ENCODE measurements at places on chromosomes 12 and 14.

GRCh38 chr12:6171409-6172015 lies 28.7 kb upstream of the CD9 start:
- no peak for DNase-seq

DNA sequence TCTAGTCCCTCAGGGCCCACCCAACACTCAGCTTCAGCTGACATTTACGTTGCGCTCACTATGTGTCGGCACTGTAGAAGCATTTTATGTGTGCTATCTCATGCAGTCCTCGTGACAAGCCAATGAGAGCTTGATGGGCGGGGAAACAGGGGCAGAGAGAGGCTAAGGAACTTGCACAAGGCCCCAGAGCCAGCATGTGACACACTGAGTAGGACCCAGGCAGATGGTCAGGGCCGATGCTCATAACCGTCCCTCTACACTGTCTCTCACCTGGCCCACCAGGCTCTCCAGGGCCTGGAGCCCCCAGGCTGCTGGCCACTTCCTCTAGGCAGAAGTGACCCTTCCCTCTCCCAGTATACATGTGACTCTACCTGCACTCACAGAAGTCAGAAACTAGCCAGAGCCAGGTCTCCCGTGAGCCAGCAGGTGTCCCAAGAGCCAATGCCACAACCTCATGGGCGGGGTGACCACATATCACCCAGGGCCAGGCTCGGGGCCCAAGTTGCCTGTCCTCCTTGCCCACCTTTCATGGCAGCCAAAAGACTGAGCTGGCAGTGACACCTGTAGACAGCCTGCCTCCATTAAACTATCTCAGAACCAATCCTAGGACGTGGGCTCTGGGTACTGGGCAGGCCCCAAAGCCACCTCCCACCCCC lies 38.3 kb downstream of the TTC7B start:
- no peak for DNase-seq

GRCh38 chr14:68482772-68483395 lies 310.0 kb downstream of the ZFP36L1 start:
- DNase-seq, result no peak

- DNase-seq, result no peak
Measured at GRCh38 chr12:113537751-113538087, 66.0 kb upstream of the LHX5 start.

DNA sequence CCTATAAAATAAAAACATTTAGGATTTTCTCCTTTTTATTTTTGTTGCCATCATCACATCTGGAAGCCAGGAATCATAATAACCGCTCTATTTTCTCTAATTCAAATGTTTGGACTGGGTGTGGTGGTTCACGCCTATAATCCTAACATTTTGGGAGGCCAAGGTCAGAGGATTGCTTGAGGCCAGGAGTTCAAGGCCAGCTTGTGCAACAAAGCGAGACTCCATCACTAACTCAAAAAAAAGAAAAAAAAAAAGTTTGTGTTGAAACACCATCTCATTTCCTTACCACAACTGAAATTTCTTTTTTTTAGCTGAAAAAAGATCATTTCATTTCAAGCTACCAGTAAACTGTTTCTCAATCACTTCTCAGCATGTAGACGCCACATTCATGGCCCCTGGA lies 8.8 kb upstream of the BAZ1A start:
- no peak for DNase-seq

- no peak for DNase-seq
Measured at GRCh38 chr14:64800000-64800399, 79.7 kb downstream of the SPTB start.

- DNase-seq, result no peak
Measured at GRCh38 chr12:104351057-104351983, 47.8 kb downstream of the EID3 start.

- no peak for DNase-seq
Measured at GRCh38 chr12:34292736-34293625, 270.7 kb downstream of the ALG10 start.

- no peak for DNase-seq
Measured at GRCh38 chr12:109961612-109962011, 34.6 kb downstream of the GIT2 start.

GRCh38 chr12:75623631-75624154 lies 112.3 kb upstream of the KRR1 start:
- no peak for DNase-seq

- DNase-seq, result no peak
Measured at GRCh38 chr12:124463341-124463921, 104.0 kb downstream of the NCOR2 start.

GRCh38 chr12:92199819-92200576 lies 54.4 kb upstream of the BTG1 start:
- no peak for DNase-seq

DNA sequence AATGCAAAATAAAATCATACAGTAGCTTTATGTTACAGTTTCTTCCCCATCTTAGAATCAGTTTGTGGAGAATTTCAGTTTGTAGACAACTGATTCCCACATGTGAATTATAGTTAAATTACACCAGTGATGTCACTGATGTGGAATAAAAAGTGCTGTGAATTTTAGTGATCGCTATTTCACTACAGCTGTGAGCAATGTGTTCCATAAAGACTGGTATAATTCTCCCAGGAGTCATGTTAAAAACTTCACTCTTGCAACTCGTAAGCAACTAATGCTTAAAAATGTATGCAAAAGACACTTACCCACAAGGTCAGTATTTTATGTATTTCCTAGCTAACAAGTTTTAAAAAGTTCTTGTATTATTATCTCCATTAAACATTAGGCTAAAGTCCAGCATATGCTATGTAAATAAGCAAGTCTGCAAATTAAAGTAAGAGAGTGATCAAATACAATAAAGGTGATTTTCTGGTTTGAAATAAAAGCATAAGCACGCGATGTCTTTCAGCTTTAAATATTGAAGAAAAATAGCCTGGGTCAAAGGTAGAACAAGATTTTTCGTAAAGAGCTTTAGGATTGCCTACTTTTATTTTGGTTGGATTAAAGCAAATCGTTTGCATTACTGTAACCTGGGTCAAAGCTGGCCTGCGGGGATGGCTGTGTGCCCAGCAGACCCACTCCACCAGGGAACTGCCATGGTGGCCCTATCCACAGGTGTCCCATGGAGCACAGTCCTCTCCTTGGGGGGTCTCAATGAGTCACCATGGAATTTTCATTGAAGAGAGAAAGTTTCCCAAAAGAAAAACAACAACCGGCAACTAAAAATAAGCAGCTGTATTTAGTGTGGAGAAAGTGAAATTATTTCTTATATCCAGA lies 12.7 kb upstream of the LRIG3 start:
- DNase-seq, result no peak

DNA sequence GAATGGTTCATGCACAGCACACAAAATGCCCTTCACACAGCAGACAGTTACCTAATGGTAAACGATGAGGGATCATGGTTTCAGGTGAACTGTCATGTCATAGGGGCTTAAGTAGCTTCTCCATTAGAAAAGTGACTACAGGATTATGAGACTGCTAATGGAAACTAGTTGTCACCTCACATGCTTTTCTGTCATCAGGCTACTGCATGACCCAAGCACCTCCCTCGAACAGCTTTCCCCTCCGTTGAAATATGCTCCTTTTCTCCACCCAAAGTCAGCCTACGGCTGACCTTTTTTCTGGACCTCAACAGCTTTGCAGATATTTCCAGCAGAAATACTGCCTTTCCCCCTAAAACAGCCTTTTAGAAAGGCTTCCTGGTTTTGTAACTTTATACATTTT lies 467.3 kb downstream of the EGLN3 start:
- DNase-seq, result no peak

GRCh38 chr14:35047976-35048513 lies 2.0 kb downstream of the FAM177A1 start:
- DNase-seq, result no peak

- no peak for DNase-seq
Measured at GRCh38 chr12:120956579-120957300, 21.6 kb upstream of the HNF1A start.

GRCh38 chr12:57821474-57822214 lies 3.1 kb upstream of the AVIL start:
- DNase-seq, result no peak

- no peak for DNase-seq
Measured at GRCh38 chr12:60209521-60209920, 613.7 kb downstream of the SLC16A7 start.

DNA sequence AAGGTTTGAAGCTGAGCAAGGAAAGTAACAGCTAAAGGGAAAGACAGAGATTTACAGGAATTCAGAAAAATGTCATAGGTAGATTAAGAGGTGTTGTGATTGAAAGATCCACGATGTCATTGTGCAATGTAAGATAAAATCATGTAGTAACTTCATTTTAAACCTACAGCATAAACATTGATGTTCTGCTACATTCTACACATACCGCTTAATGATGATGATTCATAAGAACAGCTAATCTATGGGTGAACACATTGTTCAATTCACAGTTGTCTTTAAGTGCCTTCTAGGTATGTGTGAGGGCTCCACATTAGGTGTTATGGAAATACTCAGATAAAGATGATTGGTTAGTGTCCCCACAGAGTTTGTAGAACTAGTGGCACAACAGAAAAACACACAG lies 170.9 kb downstream of the GRIP1 start:
- no peak for DNase-seq

- no peak for DNase-seq
Measured at GRCh38 chr14:104548802-104549535, 30.6 kb upstream of the C14orf180 start.

DNA sequence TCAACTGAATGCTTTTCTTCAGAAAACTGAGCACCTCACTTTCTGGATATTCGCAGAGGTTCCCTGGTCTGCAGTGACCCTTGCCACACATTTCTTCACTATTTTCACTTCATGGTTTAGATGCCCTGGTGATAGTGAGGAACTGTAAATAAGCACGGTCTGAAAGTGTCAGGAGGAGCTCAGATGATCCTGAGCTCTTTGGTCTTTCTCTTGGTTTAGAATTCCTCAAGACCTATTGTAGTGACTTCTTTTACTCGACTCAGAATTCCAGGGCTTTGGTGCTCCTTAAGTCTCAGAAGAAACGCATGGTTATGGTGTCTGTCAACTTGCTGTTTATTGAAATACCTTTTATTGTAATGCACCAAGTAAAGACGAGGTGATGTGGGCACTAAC lies 84.0 kb downstream of the SAMD4A start:
- DNase-seq, result no peak

- no peak for DNase-seq
Measured at GRCh38 chr12:64950711-64951298, 126.4 kb downstream of the TBC1D30 start.

DNA sequence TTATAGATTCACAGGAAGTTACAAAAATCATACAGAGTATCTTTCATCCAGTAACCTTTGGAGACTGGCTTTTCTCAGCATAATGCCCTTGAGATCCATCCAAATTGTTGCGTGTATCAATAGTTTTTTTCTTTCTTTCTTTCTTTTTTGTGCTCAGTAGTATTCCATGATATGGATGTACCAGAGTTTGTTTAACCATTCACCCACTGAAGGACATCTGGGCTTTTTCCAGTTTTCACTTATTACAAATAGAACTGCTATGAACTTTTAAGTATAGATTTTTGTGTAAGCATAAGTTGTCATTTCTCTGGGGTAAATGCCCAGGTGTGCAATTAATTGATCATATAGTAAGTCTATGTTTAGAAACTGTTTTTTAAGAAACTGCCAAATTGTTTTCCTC lies 79.4 kb downstream of the FBXL14 start:
- no peak for DNase-seq

DNA sequence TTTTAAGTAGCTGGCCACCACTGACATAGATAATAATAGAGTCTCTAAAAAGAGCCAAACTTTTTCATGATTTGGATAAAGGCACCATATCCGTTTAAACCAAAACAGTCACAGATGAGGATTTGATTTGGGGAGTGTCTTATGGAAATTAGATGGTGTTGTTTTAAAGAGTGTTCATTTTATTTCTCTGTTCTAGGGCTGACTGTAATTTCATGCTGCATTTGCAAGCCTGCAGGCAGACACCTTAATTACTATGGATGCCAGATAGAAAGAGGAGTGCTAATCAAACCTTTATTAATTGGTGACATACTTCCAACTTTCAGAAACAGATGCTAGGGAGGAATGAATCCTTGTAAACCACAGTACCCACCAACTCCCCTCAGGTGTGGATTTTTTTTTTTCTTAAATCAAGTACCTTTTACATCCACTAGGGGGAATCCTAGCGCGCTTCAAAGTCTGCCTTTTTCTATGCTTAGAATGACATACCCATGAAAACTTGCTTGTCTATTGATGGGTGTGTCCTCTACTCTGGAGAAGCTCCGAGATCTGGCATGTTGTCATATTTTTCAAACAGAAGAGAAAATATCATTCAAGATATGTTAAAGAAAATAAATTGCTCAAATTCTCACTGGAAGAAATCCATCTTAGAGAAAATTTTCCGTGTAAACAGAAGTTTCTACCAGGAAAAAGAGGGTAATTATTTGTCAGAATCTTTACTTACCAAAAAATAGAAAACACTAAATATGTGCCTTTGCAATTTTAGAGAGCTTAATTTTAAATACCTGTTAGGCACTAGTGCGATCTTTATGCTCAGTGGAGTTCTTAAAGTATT lies 14.2 kb upstream of the PLXNC1 start:
- DNase-seq, result no peak

DNA sequence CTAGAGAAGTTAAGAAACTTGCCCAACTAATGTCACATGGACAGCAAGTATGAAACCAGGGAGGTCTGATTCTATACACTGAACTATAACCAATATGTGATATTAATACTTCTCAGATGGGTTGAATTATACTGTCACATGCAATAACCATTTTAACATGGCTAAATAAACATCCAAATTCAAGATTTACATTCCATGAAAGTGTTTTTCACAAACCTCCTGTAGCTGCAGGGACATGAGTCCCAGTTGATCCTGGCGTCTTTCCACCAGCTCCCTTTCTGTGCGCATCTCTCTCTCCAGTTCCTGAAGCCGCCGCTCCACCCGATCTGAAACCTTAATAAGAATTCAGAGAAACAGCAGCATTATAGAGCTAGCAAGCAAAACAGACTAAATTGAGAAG lies 79.0 kb downstream of the CEP128 start:
- no peak for DNase-seq

Data from stimulated activated CD8-positive, alpha-beta memory T cell treated with anti-CD3 and anti-CD28 coated beads, Interleukin-15, amount 100 ng/mL, for 4 hours (primary cell).